Myocyte (in vitro differentiated cells): ENCODE measurements at places on chromosomes 7 and 10. TPM values are rescaled to one million over a fixed set of nuclear protein-coding genes. Genes with fewer than 3 reads are reported as not detected.

- no peak for DNase-seq
These were observed 71.3 kb downstream of the LANCL2 start for GRCh38 chr7:55436457-55436856.

DNA sequence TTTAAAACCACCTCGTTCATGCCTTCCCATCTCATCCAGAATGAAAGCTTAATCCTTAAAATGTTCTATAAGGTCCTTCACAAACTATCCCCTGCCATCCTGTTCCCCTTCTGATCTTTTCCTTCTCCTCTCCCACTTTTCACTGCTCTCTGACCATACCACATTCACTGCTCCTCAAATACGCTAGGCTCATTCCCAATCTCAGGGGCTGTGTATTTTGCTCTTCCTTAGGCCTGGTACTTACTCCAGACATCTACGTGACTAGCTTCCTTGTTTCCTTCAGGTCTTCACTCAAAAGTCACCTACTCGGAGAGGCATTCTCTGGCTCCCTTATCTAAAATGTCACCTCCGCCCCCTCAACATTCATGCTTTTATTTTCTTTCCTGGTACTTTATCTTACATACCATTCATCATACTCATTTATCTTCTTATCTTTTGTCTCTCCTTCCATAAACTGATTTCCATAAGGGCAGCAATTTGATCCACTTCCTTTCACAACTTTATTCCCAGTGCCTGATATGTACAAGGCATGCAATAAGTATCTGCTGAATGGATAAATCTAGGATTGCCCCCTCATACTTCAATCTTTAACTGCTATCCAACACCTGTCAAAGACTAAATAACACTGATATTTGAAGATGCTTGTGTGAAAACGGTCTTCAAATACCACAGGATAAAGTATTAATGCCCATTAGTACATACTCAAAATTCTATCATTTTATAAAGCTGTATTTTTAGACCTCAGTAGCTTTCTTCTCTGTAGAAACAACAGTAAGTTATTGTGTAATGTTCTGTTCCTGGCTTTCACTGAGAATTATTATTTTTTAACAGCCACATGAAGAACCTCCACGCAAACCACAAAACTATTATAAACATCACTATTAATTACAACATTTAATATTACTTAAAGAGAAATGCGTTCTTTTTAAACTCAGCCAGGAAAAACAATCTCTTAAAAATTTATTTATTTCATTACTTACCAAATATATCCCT, 27.0 kb downstream of the JMJD1C start:
- no peak for DNase-seq

DNA sequence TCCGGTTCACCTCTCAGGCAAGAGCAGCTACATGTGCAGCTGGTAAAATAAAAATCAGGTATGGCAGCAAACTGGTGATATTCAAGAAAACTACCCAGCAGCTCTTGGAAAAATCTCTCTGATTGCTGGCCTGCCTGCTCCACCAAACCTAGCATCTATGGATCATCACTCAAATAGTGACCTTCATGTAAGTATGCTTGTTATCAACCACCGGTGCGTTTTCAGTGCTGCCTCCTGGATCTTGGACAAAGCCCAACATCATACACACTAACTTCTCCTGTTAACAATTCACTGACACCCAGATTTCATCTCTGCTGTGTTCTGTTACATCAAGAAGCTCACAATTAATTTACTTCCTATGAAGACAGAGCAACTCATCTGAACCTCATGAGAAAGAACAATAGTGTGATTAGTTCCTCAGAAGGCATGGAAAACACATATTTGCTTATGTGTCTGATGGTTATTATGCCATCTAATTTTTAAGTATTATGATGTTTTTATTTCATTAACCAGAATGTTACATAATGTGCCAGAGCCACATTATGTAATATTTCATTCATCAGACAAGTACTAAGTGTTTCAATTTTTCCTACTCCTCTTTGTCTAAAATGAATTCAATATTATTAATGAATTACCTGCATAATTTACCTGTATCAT, 8.8 kb downstream of the CDK6 start:
- DNase-seq = no peak

DNA sequence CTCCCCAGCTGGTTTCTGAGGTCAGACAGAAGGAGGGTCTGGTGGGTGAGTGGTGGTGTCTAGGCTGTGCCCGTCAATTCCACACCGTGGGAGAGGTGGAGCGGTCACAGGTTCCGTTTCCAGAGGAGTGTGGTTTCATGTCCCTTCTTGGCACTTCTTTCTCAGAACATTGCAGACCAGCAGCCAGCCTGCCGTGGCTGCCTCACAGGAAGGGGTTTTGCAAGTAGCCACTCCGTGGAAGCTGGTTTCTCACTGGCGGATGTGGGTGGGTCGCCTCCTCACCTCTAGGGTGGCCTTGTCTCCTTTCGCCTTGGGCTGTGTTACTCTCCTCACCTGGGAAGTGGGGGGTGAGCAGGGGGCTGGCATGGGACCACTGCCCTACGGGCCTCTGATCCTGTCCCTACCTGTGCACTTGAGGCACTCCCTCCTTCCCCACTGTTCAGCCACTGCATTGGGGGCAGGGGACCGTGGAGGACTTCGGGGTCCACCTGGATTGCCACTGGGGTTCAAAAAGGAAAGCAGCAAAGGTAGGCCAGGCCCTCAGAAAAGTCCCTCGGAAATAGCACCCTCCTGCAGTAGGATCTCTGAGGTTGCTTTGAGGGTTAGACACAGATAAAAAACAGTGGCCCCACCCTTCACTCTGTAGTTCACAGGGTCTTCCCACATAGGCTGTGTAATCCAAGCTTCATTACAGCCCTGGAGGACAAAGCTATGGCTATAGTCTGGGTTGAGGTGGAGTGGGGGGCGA, 33.9 kb downstream of the TSPAN14 start:
- DNase-seq = peak; percentile 42

- no peak for DNase-seq
These were observed 1.6 kb downstream of the PRR15 start for GRCh38 chr7:29565224-29565630.

DNA sequence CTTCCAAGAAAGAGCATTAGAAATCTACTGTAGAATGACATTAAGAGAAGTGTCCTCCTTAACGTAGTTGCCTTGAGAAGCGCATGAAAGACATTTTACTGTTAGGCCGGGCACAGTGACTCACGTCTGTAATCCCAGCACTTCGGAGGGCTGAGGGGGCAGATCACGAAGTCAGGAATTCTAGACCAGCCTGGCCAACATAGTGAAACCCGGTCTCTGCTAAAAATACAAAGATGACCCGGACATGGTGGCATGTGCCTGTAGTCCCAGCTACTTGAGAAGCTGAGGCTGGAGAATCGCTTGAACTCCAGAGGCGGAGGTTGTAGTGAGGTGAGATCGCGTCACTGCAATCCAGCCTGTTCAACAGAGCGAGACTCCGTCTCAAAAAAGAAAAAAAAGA, 28.9 kb downstream of the TARP start:
- DNase-seq = peak; percentile 14

GRCh38 chr7:78770422-78771410, 682.8 kb downstream of the MAGI2 start:
- DNase-seq = no peak

- DNase-seq = peak; percentile 58
These were observed 40.3 kb upstream of the ANK3 start for GRCh38 chr10:60430017-60430416.

DNA sequence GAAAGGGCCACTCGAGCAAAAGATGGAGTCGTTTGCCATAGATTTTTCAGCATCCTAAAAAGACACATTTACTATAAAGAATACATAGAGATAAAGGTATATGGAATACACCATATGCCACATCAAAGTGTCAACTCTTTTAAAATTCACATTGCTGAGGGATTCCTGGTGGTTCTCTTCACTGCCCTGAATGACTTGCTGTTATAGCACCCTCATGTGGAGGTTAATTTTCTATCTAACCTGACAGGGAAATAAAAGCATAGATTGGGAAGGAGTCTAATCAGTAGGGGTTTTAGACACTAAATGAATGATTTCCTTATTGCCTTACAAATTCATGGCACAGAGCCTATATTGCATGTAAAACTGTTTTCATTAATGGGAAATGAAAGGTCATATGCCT, 25.9 kb downstream of the DNAH11 start:
- peak; percentile 24 for DNase-seq

- DNase-seq = peak; percentile 84
These were observed 12.7 kb upstream of the MACC1 start for GRCh38 chr7:20229646-20230500.

The ADAM22 gene
- 0.10 and 0.27 TPM in 2 replicates for total RNA-seq

DNA sequence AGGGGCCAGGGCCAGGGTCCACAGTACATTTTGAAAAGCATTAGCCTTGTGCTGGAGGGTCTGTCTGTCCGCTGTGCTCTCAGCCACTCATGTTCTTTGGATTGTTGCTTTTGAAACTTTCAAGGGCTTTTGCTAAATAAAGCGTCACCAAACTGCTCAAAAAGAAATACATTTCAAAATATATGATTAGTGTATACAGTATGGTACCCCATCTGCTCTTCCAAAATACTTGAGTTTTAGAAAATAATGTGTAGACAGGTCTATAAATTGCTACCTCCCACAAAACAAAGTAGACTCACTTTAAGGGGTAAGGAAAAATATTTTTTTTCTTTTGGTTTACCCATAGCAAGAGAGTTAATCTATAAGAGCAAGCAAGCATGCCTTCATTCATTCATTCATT, 194.3 kb upstream of the AOAH start:
- DNase-seq = no peak

The SYT15 gene
- total RNA-seq = 0.03 TPM in 1 of 2 replicates, not detected in the other

- peak; percentile 22 for DNase-seq
These were observed 110.3 kb downstream of the ADRA2A start for GRCh38 chr10:111187096-111187495.

DNA sequence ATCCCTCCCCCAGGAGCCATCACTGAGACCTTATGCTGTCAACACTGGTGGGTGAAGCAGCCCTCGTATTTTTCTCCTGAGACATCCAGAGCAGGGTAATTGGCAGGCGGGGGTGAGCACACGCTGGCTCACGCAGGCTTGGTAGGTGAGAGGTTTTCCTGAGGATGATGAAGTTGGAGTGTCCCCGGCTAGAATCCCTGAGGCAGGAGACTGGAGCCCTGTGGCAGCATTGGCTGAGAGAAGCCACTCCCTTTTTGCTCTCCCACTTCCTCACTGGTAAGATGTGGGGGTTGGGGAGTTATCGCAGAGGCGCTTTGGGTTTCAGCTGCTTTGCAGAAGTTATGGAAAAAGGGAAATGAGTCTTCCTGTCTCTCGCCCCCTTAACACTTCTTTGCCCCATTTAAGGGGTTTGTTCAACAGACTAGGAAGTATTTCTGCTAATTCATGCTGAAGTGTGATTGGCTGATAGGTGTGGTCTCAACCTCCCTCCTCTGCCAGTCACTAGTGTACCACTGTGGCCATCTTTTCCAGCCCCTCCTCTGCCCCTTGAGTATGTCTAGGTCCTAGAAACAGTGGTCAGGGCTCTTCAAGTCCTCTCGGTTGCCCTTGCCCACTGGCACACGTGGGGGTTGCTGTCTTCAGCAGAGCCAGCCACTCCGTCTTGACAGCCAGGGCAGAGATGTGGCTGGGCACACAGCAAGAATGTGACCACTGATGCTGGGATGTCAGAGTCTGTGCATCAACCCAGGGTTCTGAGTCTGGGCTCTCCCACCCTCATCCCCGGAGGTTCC, 5.7 kb downstream of the ARPC1B start:
- no peak for DNase-seq

GRCh38 chr7:96198047-96198636, 123.8 kb downstream of the SLC25A13 start:
- DNase-seq = no peak

DNA sequence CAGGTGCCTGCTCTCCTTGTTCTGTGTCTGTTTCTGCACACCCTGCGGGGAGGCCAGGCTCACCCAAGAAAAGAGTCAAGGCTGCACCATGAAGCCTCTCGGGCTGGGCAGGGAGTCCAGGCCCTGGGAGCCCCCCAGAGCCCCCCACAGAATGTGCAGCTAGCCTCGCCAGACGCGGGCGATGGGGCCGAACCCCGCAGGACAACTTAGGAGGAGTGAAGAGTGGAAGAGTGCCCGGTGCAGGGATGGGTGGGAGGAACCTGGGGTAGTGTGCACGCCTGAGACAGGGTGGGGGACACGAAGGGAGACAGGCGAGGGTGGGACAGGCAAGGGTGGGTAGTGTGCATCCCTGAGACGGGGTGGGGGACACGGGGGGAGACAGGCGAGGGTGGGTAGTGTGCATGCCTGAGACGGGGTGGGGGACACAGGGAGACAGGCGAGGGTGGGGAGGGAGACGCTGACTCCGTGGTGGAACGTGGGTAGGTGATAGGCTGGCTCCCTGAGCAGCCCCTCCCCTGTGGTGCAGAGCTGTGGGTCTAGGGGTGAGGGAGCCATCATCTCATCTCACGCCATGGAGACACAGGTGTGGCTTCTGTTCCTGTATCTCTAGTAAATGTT, 615.4 kb downstream of the DNAJB6 start:
- no peak for DNase-seq

DNA sequence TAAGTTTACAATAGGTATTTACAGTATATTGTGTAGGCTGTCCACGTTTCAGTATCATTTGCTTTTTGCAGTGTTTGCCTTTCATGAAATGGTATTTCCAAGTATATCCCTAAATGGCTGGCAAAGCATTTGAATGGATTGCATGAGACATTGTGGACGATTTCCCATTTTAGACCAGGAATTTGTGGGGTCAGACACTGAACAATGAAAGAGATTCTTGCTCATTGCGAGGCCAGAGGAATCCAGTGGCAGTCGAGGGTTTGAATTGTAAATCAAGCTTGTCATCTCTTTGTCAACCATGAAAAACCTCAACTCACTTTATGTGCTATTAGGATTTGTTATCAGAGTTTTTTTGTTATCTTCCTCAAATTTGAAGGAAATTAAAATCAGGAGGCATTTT, 70.8 kb downstream of the CREB5 start:
- peak; percentile 73 for DNase-seq

The AGMO gene
- not detected in 2 replicates for total RNA-seq

GRCh38 chr7:23004247-23004520, 9.7 kb downstream of the HYCC1 start:
- no peak for DNase-seq

The ATG9B gene
- total RNA-seq = 0.11 and 0.21 TPM in 2 replicates

The COL1A2 gene
- 1,439 and 1,654 TPM in 2 replicates for total RNA-seq

- DNase-seq = peak; percentile 91
These were observed 52.6 kb upstream of the PCBD1 start for GRCh38 chr10:70940834-70941568.

DNA sequence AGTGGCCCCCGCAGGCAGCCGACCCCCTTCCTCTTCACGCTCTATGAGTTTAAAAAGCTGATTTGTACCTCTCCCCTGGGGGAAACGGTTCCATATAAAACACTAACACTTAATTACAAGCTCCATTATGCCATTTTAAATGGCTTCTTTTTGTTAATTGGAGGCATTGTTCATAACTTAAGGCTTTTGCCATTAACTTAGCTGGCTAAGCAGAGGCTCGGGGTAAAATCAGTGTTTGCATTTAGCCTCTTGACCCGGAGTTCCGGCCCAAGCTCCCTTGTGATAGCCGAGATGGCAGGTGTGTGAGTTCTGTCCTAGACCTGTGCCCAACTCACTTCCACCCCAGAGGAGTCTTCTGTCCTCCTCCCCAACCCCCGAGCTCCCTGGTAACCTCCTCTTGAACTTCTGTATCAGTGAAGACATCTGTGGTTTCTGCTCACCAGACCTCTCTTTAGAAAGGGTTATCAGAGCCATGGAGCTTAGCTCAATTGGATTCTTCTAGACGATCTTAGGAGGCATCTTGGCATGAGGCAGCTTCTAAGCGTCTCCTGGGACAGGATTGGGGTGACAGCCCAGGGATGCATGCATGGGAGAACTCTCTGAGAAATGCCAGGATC, 34.2 kb upstream of the SH2B2 start:
- DNase-seq = no peak
